GM23248 (cell line): ENCODE measurements at places on chromosomes 3 and 15. TPM values are rescaled to one million over a fixed set of nuclear protein-coding genes. Genes with fewer than 3 reads are reported as not detected.

Gene ACTRT3
- total RNA-seq = 2.8 and 5.2 TPM in 2 replicates

- DNase-seq = no peak
Observed at GRCh38 chr3:150172356-150172755, 201.7 kb upstream of the PFN2 start.

GRCh38 chr15:91970142-91970541 lies 116.6 kb downstream of the SLCO3A1 start:
- peak; percentile 67 for DNase-seq

DNA sequence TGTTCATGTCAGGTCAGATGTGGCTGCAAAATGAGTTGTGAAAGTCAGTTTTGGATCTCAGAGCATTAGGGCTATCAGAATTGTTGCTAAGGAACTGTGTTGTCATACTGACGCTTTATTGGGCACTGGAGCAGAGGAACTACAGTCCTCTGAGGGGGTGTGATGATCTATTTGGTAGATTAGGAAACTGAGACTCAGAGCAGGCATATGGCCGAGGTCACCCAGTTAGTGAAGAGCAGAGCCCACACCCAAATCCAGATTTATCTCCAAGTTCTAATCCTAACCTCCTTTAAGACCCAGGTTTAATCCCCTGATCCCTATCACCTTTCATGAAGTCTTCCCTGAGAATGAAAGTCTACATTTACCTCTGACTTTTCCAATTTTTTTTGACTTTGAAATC lies 25.6 kb upstream of the GLCE start:
- no peak for DNase-seq
